ENCODE measurements at places on chromosomes 5 and 9. TPM values are rescaled to one million over a fixed set of nuclear protein-coding genes. Genes with fewer than 3 reads are reported as not detected.

The CORO2A gene
- total RNA-seq: 1.4 TPM

The SLC1A3 gene
- total RNA-seq: 5.2 TPM

The GABBR2 gene
- 2.0 TPM for total RNA-seq

The FAM81B gene
- total RNA-seq: 1.5 TPM

The LPAR1 gene
- 37.8 TPM for total RNA-seq

The OBP2B gene
- total RNA-seq: not detected

The LEAP2 gene
- total RNA-seq: 5.3 TPM

The RAPGEF6 gene
- total RNA-seq: 30.5 TPM

The OR1Q1 gene
- not detected for total RNA-seq

The MSX2 gene
- total RNA-seq: 0.47 TPM

The GARNL3 gene
- 35.6 TPM for total RNA-seq

All from metanephros (tissue), 2 donors.